HuH-7 (cell line): ENCODE measurements at places on chromosomes 7 and 10.

GRCh38 chr7:77881871-77882270, 83.3 kb downstream of the PHTF2 start:
- no peak for DNase-seq

DNA sequence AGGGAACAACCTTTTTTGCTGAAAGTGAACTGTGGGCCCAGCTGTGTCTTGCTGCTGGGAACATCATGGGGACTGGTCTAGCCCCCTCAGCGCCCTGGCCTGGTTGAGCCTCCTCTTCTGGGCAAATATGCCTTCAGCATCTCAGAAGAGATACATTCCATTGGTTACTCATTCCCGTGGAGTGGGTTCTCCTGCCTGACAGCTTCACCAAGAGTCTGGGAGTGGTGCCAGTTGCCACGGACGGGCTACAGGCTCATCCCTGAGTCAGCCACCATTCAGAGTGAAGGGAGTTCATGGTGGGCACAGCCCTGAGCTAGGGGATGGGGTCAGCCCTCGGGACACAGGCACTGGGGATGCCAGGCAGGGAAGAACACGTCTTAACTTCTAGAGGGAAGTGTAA, 81.9 kb downstream of the RAMP3 start:
- DNase-seq: no peak

DNA sequence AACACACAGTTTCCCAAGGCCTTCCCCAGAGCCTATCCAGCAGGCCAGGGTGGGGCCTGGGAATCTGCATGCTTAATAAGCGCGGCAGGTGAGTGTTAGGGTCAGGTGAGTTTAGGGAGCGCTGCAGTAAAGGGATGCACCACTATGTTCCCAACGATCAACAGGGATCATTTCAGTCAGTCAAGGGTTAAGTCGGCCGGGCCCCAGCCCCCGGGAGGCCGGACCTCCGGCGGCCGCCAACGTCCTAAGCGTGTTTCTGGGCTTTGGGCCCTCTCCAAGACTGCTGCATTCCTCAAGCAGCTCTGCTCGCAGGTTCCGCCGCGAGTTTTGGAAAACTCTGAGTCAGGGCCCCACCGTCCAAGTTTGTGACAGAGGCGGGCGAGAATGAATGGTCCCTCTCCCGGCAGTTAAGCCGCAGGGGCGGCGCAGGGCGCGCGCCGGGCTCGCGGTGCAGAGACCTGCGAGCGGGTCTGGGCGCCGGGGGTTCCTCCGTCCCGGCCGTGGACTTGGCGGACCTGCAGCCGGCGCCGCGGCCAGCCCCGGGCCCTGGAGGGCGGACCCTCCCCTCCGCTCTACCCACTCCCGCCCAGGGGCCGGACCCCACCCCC, 81.6 kb downstream of the ARHGAP22 start:
- DNase-seq: no peak

DNA sequence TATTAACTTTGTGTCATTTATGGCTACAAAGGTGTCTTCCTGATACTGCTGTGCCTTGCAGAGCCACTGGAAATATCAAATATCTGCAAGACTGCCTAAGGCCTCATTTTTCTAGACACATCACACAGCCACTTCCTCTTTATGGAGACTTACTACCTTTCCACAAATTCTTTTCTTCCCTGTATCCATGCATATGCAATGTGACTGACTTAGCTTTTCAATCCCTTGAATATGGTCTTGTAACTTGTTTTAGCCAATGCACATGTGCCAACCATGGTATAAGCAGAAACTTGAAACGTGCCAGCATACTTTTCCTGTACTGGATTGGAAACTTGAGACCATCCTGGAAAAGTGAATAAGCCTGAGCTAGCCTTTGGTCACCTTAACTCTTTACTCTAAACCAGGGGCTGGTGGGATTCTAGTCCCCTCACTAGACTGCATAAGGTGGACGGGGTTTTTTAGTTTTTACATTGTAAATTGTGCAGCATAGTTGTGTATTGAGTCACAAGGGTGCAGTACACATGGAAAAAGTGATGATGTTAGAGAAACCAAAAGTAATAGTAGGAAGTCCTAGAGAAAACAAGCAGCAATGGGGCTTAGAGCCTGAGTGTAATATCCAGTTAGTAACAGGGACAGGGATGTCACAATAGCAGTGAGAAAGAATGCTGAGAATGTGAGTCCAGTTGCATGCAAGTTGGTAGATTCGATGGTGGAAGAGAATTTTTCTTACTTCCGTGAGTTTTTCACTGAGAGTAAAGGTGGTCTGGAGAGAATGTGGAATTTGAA, 879.5 kb downstream of the SORCS1 start:
- no peak for DNase-seq

DNA sequence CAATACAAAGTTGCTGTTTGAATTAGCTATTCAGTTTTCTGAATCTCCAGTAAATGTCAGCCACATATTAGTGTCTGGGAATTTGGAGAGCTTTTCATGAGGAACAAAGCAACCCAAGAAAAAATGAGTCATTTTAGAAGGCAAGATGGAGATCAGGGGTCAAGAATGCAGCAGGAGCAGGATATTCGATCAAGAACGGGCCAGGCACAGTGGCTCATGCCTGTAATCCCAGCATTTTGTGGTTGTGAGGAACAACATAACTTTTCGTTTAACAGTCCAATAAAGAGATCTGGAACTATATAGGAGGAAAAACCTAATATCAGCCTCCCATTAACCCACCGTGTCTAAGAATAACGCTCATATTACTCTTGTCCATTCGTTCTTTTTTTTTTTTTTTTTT, 600.5 kb downstream of the MAGI2 start:
- no peak for DNase-seq

GRCh38 chr10:124170631-124171030, 77.2 kb upstream of the CHST15 start:
- no peak for DNase-seq

DNA sequence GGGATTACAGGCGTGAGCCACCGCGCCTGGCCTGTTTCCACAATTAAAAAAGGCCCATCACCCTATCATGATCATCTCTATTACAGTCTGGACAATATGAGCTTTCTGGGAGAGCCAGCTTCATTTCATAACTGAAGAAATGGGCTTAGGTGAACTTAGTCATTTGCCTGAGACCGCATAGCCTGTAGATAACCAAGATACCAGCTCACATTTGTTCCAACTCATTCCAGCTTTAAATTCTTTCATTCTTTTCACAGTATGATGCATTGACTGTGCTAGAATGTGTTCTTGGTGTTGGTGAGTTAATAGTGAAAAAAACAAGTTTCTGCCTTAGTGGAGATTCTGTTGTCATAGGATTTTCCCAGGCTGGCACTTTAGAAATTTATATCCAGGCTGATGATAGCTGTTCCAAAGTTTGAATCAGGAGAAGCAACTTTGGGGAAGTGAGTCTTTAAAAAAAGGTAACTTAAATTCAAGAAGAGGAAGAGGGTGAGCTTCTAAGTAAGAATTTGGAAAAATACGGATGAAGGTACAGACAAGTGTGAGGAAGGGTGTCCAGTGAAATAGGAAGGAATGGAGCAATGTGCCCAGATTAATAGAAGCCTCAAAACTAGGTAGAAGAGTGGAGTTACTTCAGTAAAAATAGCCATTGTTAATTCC, 2.1 kb upstream of the H2AZ2 start:
- DNase-seq: no peak

DNA sequence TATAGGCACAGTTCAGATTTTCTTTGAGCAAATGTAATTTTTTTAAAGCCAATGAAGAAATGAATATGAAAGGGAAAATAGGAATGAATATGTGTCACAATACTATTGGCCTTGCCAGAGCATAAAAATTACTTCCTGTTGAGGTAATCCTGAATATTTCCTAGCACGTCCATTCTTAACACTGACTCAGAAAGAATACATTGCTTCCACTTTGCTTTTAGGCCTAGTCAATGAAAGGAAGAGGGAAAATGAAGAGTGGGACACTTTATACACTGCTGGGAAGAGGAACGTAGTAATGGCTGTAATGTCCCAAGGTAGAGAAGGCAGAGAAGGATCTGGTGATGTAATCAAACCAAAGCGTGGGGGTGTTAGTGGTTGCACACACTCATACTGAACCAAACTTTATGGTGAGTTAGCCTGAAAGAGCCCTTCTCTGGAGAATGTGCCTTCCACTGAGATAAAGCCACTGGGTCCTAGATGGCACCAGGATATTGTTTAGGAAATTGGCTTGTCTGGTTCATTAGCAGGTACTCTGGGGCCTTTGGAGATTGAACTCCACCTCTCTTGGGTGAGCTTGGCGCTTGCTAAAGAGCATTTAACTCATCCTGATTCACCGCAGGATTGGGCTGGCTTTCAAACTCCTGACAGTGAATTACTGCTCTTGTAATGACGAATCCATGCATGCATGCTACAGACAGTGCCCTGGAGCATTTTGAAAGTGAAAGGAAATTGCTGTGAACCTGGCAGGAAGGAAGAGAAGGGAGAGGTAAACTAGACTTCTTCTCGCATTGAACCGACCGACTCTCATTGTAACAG, 254.9 kb downstream of the KIAA1217 start:
- no peak for DNase-seq

GRCh38 chr10:56240471-56240870, 120.6 kb downstream of the ZWINT start:
- no peak for DNase-seq

GRCh38 chr7:8391353-8392062, 41.9 kb upstream of the NXPH1 start:
- no peak for DNase-seq

DNA sequence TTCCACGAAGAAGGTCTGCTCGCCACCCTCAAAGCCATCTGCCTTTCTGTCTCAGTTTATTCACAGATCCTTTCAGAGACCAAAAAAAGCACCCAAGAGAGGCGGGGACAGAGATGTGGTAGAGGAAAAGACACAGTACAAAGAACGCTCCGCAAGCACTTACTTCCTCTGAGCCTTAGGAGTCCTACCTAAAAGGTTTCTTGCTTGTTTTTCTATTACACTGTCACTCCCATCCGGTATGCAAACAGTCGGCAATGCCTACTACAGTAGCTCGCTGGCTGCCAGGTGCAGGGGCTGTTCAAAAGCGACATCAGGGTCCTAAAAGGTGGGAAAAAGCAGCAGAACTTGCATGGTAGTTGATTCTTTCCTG, 816 bp downstream of the TECPR1 start:
- DNase-seq: no peak

DNA sequence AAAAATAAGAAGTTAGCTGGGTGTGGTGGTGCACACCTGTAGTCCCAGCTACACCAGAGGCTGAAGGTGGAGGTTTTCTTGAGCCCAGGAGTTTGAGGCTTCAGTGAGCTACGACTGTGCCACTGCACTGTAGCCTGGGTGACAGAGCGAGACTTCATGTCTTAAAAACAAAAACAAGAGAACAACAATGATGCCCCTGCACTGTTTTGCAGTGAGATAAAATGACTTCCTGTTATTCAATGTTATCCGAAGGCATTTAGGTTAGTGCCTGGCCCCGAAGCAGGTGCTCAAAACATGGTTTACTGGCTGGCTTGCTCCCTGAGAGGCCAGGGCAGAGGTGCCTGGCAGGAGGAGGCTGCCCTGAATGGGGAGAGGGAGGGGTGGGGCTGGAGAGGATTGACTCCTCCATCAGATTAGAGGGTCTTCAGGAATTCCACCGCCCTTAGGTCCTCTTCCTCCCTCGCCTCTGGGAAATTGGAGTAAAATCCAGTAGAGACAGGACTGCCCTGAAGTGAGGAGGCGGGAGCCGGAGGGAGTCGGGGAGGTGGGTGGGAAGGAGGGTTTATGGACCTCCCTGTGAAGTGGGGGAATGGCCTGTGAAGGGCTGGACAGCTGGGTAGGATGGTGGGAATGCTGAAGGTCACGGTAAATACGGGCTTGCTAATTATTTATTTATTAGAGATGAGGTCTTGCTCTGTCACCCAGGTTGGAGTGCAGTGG, 6.8 kb upstream of the CLDN4 start:
- DNase-seq: no peak

DNA sequence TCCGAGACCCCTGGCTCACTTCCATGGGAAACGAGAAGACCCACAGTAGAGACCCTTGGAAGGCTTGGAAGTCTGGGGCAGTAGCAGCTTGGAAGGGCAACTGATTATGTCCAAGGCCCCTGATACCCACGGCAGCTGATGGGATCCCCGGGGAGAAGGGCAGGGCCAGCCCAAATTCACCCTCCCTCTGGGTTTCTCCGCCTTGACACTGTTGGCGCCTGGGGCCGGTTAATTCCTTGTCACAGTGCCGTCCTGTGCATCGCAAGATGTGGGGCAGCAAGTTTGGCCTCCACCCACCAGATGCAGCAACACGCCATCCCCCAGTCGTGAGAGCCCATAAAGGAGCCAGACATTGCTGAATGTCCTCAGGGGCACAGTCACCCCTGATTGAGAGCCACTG, 89.2 kb downstream of the RGS10 start:
- no peak for DNase-seq

DNA sequence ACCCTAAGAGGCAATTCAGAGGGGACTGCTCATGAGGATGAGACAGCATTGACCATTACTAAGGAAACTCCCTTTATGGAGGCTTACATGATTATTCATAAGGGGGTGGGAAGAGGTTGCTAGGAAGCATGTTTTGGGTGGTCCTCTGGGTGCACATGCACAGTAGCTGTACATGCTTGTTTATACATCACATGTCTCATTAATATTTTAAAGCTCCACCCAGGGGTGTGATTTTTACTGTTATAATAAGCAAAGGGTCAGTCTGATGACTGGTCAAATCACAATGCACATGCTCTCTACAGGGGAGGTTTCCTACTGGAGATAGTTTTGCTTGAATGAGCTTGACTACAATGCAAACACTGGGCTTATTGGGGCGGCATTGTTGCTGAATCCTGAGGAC, 23.8 kb upstream of the PPP1R9A start:
- no peak for DNase-seq

- no peak for DNase-seq
Observed at GRCh38 chr10:122587098-122587760, 26.7 kb downstream of the DMBT1 start.

GRCh38 chr7:75018570-75019364, 54.3 kb downstream of the CASTOR2 start:
- no peak for DNase-seq

DNA sequence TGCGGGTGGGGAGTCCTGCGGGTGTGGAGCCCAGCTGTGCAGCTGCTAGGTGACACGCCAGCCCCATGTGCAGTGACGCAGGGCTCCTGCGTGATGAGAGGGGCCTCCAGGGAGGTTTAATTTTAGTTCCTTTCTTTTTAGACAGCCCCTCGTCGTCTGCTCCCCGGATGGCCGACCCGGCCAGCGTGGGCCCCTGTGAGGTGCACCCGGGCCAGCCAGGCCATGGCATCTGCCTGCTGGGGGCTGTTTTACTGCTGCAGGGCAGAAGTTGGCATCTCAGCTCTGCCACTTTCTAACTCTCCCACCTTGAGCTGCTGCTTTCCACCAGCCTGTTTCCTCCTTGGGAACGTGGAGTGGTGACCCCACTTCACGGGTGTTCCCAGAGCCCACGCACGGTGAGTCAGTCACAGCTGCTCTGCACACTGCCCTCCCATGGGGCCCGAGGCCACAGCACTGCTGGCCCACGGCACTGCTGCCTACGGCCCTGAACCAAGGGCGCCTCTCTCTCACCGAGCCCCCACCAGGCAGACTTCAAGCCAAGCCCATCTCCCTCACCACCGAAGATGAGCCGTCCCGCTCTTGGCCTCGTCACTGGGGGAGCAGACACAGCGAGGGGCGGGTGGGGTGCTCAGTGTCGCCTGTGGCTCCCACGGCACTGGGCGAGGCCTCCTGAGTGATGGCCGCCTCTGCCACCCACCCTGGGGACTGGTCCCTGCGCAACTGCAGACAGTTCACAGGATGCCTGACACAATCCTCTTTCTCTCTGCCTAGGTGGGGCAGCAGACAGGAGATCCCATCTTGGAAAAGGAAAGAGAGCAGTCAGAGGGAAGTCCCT, 21.3 kb downstream of the CYP2W1 start:
- no peak for DNase-seq

- peak; percentile 74 for DNase-seq
Observed at GRCh38 chr10:61662794-61663259, at the start of gene CABCOCO1. Gene CABCOCO1 (plus strand): TSS chr10:61662929. CDS start chr10:61662973, 44 bp downstream.

- DNase-seq: no peak
Observed at GRCh38 chr7:29562307-29562706, 1.3 kb upstream of the PRR15 start.
